Activated T-cell treated with anti-CD3 and anti-CD28 coated beads for 1 hour (primary cell): ENCODE measurements at places on chromosomes 3 and 15.

GRCh38 chr15:63089260-63090043, 32.2 kb upstream of the LACTB start:
- no peak for DNase-seq

DNA sequence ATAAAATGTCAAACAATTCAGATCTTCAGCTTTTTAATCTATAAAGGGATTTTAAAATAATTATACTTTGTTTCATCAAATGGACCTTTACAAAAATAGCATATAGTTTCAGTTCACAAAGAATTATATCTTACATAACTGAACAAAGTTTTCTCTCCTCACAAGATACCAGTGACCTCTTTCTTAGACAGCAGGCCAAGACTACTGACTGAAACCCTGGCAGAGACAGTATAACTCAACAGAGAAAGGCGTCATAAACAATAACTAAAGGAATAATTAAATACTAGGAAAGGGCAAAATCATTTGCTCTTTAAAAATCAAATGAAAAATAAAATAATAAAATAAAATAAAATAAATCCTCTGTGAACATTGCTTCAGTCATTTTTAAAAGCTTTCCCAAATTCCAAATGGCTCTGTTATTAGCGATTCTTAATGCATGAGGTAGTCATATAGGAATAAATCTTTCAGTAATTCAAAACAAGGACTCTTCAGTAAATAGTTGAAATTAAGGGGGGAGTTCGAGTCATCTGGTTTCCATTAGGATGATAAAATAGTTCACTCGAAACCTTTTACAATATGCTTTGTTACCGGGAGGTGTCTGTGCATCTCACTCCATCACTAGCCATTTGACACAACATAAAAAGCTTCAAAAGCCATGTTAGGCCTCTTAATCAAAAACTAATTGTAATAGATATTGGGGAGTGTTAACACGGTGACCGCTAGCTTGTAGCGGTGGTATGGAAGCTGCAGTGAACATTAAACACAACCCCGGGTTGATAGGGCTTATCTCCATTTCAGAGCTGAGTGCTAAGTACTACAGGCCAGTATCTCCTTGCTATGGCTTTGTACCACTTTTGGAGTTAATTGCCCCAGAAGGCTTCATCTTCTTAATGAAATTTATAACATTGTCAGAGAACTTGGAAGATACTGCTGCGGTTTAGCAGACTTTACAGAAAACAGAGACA, 142.9 kb upstream of the NR2F2 start:
- DNase-seq, result no peak

DNA sequence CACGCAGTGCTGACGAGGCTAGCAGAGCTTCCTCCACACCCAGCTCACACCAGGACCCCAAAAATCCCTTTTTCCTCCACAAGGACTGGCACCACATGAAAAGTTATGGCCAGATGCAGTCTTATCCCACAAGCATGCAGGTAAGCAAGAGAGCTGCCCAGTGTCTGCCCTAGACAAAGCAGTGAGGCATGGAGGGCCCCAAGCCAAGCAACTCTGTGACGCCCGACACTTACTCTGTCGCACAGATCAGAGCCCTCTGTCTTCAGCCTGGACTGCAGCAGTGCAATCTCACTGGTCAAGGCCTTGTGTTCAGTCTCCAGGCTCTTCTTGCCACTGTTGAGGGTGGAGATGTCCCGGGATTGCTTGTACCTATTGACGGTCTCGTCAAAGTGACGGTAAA, 28.7 kb downstream of the RPN1 start:
- no peak for DNase-seq

DNA sequence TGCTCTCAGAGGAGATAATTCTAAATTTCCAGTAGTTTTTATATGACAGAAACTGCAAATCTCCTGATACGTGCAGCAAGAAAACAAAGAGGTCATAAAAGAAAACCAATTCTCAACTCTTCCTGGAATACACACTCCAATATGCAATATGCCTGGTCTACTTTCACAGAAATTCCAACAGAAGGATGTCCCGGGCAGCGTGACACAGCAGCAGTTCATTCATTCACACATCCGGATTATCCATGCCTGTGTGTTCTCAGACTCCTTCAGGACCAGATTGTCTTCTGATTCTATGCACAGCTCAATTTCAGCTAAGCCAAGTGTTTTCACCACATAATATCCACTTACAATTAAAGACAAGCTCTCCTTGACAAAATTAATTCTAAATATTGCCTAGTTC, 64.3 kb downstream of the FBN1 start:
- no peak for DNase-seq

- DNase-seq, result no peak
Observed at GRCh38 chr3:56816061-56816460, 14.3 kb upstream of the ARHGEF3 start.

GRCh38 chr15:52308446-52309153, 13.0 kb upstream of the MYO5C start:
- DNase-seq, result no peak

DNA sequence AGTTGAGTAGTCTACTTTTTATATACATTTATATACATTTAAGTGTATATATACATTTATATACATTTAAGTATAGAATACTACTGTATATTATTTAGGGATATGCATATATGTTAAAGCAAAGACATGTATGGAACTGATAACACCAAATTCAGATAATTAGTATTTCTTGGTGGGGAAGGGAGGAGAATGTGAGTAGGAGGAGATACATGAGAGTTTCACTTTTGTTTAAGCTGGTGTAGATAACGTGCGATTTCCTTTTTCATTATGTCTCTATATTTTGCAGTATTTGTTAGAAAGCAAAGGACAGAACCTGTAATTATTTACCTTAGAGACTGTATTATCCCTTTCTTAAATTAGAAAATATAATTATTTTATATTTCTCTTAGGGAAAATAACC, 16.6 kb upstream of the NIT2 start:
- no peak for DNase-seq

- DNase-seq, result no peak
Observed at GRCh38 chr3:112197131-112197530, 64.1 kb upstream of the GCSAM start.
